ENCODE measurements at places on chromosomes 13 and 19.

DNA sequence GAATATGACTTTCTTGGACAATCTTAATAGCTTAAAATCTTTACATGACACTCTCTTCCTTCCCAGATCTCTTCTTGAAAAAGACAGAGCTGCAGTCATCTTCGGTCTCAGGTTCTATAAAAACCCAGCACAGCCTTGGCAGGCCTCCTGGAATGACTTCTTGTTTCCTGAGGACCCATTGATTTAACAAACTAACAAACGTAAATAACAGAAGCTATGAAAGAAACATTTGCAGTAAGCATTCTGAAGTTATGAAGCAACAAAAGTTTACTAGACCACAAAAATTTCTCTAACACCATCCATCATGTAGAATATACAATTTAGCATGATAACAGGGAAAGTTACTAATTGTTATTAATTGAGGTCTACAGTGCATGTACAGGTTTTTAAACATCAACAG is 62.8 kb upstream of the STARD13 start:
- no peak for DNase-seq

GRCh38 chr19:48588670-48589401 is 17.7 kb upstream of the SPACA4 start:
- DNase-seq, result peak; percentile 79

DNA sequence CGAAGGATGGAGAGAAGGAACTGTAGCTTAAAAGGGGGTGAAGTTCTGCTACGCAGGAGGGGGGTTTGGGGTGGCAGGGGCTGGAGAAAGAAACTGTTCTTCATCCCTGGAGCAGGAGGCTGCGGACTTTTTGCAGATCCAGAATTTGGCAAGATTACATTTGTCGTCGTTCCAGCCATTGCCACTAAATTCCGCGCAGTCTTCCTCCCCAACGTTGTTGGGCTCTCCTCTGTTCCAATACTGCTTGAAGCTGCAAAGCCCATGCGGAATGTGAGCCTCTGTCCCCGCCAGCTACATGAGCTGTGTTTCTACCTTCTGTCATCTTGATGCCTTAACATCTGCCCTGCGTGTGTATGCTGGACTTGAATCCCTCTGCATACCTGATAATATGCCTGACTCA is 4.3 kb downstream of the CD209 start:
- peak; percentile 90 for DNase-seq

GRCh38 chr13:49954674-49955455 is 18.7 kb upstream of the SPRYD7 start:
- no peak for DNase-seq

- no peak for DNase-seq
Measured at GRCh38 chr13:62710787-62711186, 1295.1 kb upstream of the PCDH20 start.

DNA sequence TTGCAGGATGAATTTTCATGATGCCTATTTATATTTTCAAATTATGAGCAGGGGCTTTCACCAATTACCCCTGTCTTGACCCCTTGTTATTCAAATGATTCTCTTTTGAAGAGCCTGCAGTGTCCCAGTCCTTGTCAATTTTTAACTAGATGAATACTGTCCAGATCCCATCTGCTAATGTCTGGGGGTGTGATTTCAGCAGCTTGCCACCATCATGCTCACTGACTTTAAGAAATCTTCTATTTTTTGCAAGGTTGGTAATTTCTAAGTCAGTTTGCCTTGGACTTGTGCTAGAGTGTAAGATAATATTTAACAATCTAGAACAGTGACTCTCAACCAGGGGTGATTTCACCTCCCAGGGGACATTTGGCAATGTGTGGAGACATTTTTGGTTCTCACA is 106.0 kb downstream of the CACNA1A start:
- DNase-seq, result no peak

DNA sequence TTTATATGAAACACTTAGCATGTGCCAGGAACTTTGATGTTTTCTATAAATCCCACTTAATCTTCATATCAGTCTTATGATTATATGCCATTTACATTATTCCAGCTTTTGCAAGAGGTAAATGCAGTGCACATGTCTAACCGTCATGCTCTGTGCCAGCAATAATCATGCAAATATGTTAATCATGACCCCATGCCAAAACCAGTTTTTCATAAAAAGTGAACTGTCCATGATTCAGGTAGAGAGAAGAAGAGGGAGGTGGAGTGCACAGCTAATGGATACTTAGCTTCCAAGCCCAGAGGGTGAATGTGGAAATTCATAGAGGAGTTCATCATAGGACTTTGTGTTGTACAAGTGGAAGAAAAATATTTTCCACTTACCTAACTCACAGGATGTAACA is 458.4 kb downstream of the TBC1D4 start:
- no peak for DNase-seq

- DNase-seq, result no peak
Measured at GRCh38 chr13:52726258-52726657, 13.4 kb downstream of the CNMD start.

Measured in NCI-H524 (cell line).